ENCODE measurements at places on chromosomes 5 and 9. TPM values are rescaled to one million over a fixed set of nuclear protein-coding genes. Genes with fewer than 3 reads are reported as not detected.

FANCC gene
- 5.1 TPM for total RNA-seq

ST8SIA4 gene
- total RNA-seq: 0.78 TPM

CCDC112 gene
- 7.3 TPM for total RNA-seq

HRH2 gene
- total RNA-seq: not detected

POLR3G gene
- total RNA-seq: 7.0 TPM
